ENCODE measurements at places on chromosomes 6 and 20.

GRCh38 chr6:109051301-109052017, 43.2 kb downstream of the SESN1 start:
- no peak for DNase-seq

- DNase-seq = no peak
These were observed 44.0 kb downstream of the B4GALT5 start for GRCh38 chr20:49669601-49670189.

DNA sequence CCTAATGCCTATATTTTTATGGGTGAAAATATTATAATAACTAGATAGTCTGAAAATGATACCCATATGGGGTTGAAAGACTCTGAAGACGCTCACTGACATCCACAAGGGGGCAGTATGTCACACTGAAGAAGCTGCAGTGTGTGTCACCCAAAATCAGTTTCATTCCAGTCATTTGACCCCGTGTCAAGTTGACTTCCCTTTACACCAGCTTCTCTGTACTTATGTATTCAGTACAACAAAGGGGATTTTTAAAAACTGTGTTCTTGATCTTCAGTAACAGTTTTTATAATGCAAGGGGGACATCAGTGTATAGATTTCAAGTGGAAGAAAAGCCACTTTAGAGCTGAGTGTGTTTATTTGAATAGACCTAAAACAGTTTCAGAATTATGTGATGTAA, 19.3 kb downstream of the FAXC start:
- no peak for DNase-seq

GRCh38 chr6:134925800-134926199, 24.1 kb downstream of the ALDH8A1 start:
- DNase-seq = no peak

DNA sequence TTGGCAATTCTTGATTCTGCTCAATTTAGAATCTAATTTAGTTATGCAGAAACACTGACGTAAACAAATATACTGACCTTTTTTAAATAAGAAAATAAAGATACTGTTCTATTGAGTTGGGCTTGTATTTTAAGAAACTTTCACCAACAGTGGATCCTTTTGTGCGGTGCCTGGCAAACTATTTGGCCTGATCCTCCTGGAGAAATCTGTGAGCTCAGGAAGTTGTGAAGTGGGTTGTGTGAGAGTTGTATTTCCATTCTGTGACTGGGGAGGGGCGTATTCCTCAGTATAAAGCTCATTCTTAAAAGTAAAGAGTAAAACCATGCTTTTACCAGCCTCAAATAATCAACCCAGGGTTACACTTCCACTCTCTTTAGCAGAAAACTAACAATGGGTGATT, 85.6 kb downstream of the SEL1L2 start:
- DNase-seq = no peak

DNA sequence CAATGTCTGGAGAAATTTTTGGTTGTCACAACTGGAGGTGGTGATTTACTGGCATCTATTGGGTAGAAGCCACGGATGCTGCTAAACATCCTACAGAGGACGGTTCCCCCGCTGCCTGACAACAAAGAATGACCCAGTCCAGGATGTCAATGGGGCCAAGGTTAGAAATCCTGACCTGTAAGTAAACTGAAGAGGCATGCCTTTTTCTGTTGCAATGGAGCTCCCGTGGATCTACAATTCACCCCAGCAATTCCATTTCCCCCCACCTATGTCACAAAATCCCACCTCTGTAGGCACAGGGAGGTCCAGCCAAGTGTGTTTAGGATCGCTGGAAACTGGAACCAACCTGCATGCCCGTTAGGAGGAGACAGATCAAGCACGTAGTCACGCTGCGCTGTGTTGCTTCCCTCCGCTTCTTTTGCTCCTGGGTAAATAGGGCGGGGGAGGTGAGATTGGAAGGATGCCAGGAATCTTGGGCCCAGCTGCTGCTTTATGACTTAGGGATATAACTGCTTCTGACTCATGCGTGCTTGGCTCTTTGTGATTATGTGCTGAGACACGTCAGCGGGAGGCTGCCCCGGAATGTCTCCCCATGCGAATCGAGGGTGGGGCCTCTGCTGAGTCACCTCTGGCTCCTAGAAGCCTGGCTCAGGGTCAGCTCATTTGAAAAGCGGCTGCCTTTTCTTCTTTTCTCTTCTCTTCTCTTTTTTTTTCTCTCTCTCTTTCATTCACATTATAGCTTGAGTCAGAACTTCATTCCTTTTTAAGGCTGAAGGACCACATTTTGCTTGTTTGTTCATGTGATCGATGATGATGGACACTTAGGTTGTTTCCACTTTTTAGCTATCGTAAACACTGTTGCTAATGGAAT, 12.4 kb upstream of the PEDS1 start:
- DNase-seq = no peak

- no peak for DNase-seq
These were observed at the start of gene MAS1 for GRCh38 chr6:159890792-159891191. Gene MAS1, plus strand, starts transcription at chr6:159890988. Its CDS starts 15,968 bp downstream, at chr6:159906956.

All from activated gamma-delta T cell (primary cell).